ENCODE measurements at places on chromosomes 7 and 10.

DNA sequence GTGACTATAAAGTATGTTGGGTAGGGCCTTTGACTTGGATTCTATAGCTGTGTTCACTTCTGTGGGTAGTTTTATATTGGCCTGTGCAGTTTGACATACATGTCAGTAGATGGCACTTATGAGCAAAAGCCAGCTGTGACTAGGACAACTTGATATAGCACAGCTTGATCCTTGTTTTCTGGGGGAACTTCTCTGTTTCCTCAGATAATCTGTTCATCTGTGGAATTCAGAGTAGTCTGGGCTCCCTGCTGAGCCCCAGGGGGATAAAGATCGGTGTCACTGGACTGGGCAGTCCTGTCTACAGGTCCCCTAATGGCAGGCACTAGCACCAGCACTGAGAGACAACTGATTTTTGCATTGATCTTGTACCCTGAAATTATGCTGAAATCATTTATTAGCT, 25.4 kb downstream of the CYP2C9 start:
- DNase-seq: no peak

DNA sequence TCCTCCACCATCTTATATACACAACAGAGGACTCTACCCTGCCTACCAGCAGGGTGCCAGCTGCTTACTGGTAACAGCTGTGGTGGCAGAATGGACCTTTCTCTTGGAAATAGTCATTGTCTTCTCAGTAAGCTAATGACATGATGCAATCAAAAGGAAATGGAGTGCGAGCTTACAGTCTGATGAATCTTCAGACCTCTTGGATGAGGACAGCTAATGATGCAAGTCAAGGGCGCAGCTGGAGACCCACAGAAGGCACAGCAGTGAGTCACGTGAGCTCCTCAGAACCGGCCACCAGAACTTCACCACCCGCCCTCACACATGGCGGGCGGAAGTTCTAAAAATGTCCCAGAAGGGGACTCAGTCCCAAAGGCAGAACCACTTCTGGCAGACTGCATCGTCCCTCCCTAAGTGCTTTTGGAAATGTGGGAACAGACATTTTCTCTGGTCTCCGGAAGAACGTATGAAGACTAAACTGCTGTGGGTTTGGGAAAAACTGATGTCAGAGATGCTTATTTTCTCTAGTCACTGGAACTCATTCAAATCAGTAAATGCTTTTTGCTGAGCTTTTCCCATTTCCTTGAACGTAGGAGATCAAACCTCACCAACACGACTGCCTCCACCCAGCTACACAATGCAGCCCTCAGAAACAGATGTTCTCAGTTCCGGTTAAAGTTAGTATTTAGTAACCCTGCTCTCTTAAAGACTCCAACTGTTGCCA, 96.4 kb downstream of the FAS start:
- peak; percentile 91 for DNase-seq

DNA sequence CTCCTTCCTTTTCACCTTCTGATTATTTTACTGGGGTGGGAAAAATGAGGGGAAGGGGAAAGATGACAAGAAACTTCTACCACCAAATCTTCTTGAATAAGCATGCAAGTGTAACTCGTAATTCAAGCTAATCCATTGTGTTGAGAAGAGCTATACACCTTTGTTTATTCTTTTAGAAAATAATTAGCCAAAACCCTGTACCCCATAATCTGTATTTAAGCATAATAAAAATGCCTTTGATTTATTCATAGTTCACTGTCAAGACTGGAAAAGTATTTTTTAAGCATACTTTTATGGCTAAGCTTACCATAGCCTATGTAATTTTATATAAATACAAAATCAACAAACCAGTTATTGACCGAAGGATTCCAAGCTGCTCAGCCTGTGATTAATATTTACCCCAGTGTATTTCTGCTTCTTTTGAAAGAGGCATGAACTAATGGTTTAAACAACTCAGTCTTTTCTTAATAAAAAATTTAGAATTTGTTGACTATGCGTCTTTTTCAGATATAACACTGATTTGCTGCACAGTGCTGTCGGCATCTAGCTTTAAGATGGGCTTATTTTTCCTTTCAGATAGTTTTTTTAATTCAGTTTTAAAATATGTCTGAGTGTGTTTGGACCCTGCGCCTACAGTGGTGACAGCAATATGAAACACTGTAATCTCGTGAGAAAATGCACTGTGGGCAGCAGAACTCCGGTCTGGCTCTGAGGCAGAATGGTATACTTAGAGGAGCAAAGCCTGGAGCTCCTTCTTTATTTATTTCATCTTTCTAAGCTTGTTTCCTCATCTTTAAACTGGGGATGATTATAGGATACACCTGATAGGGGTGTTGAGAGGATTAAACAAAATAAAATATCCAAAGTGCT, 238.8 kb upstream of the LRGUK start:
- no peak for DNase-seq

- no peak for DNase-seq
Measured at GRCh38 chr10:59678884-59679301, 30.8 kb downstream of the SLC16A9 start.

- no peak for DNase-seq
Measured at GRCh38 chr10:77461636-77462296, 175.8 kb downstream of the KCNMA1 start.

DNA sequence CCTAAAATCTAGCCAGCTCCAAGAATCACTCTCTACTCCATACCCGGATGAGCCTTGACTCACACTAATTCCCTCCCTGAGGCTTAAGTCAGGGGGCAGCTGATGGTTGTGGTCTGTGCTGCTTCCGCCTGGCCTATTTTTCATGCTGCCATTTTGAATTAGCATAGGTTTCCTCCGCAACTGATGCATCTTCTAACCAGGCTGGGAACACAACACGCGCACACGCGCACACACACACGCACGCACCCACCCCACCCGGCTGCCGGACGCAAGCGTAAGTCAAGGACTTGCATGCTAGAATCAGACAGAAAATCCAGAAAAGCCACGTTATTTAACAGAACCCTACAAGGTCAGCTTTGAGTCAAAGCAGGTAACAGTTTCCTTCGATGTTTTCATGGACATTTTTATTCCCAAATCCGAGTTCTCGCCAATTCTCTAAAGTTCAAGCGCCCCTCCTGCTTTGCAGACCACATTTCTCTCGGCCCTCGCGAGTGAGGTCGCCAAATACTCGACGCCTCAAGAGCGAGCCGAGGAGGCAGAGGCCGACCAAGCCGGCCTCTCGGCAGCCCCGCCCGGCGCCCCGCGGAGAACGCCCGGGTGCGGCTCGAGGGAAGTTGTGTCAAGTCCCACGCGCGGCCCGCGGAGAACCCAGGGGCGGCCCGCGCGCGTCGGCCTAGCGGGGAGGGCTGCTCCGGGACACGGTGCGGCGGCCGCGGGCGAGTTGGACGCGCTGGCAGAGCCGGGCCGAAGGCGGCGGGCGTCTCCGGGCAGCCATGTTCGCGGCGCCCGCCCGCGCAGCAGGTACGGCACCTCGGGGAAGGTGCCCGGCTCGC, 961 bp downstream of the SCRN1 start:
- no peak for DNase-seq

Measured in AG04449 (cell line).